Hair follicle dermal papilla cell (primary cell): ENCODE measurements at places on chromosomes 1 and 21. TPM values are rescaled to one million over a fixed set of nuclear protein-coding genes. Genes with fewer than 3 reads are reported as not detected.

The CDKN2C gene
- 60.8 and 68.0 TPM in 2 replicates for total RNA-seq

The FAM163A gene
- total RNA-seq = not detected in 2 replicates

The PRAMEF17 gene
- total RNA-seq = not detected in 2 replicates

The PROK1 gene
- total RNA-seq = 0.12 TPM in 1 of 2 replicates, not detected in the other

The AMY2A gene
- not detected in 2 replicates for total RNA-seq

The CORT gene
- total RNA-seq = 0.32 TPM in 1 of 2 replicates, not detected in the other
